ENCODE measurements at places on chromosomes 1 and 21.

DNA sequence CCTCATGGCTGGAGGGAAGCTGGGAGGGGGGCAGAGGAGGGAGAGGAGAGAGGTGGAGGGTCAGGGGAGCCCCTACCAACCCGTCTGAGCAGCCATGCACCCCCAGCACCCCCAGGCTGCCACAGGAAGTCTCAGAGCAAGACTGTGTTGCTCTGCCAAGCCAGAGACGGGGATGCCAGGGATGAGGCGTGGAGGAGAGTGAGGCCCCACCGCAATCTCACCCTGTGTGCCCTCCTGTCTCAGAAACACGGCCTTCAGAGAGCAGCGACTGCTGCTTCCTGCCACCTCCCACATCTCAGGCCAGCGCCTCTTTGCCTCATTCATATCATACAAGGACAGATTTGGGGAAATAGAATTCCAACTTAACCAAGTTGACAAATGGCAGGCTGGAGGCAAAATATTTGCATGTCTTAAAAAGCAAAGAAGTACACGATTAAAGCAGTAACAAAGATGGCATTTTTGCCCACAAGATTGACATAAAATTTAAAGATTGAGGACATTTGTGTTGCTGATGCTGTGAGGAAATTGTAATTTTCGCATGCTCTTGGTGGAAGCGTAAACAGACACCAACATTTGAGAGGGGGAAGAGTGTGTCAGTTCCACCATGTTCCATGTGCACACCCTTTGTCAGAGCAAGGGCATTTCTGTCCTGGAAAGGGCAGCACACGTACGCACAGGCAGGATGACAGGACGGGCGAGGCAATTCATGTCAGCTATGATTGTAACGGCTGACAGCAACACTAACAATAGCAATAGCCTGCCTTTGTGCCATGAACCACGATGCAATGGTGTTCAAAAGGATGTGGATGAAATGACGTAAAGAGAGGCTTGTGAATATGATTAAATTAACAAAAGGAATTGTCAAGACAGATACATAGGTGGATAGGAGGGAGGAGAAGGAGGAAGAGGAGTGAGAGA, 59.0 kb upstream of the BACE2 start:
- no peak for DNase-seq

DNA sequence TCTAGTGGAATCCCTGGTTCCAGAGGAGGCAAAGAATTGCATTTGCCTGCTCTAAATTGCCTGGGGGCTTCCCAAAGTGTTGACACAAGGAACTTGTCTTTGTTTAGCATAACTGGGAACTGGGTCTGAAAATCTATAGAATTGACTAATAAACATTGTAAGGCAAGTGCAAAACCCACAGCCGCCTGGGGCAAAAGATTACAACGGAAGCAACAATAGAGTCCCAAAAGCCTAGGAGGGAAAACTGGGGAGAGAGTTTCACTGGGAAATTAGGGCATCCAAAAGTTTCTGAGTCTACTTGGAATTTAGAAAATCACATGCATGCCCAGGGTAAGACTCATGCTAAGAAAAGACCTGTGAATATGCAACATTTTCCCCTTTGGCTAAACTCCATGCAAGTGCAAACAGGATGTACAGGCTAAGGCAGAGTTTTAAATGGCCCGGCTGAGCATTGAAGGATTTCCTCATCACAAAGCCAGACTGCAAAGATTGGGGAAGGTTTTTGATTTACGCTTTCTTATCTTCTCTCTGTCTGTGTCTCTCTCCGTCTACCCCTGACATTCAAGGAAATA, 725.3 kb upstream of the NCAM2 start:
- DNase-seq: no peak

GRCh38 chr1:29380532-29380931, 144.2 kb downstream of the PTPRU start:
- DNase-seq: no peak

- no peak for DNase-seq
These were observed 110.8 kb downstream of the PLPP3 start for GRCh38 chr1:56468518-56468917.

DNA sequence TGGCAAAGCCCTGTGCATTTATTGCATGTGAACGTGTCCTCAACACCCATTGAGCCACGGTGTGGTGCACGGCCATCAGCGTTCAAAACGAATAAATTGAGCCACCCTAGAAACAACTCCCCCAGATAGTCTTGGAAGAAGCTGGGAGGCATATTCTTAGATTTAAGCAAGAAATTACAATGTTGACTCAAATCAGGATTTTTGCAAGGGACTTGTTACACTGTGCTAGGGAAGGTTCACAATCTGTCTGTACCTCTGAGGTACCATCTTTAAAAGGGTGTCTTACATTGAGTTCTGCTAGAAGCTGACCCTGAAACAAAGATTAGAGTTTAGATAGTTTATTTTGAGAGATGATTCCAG, 16.2 kb downstream of the CD247 start:
- DNase-seq: no peak

DNA sequence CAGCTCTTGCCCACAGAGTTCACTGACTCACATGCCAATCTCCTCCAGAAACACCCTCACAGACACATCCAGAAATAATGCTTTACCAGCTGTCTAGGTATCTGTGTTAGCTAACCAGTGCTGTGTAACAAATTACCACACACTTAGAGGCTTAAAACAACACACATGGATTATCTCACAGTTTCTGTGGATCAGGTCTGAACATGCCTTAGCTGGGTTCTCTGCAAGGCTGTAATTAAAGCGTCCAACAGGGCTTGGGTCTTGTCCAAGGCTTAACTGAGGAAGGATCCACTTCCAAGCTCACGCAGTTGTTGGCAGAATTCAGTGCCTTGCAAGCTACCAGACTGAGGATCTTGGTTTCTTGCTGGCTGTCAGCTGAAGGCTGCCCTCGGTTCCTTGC, 92.5 kb upstream of the RGS4 start:
- no peak for DNase-seq

- no peak for DNase-seq
These were observed 792.8 kb downstream of the ADGRL2 start for GRCh38 chr1:82593561-82593960.

- DNase-seq: no peak
These were observed 2.9 kb downstream of the CR1L start for GRCh38 chr1:207647671-207648333.
